ENCODE measurements at places on chromosomes 5 and 9.
A peak's percentile ranks its signal among the peaks of the same experiment; 100 is the strongest.

DNA sequence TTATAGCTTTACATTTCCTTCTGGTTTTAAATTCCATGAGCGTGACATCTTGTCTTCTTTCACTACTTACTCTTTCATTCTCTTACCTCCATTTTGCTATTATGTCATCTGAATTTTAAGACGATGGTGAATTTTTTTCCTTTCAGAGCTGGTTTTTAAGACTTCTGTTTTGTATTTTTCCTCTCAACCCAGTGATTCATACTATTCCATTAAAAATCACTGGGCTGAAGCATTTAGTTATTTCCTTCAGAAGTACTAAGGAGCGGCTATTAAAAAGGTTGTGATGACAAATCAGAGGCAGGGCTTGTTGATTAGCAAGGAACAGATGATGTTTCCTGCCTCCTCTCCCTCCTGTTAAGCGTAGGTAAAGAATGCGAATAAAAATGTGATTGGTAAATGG, 16.5 kb downstream of the AGXT2 start:
- DNase-seq, result no peak

- no peak for DNase-seq
Observed at GRCh38 chr5:78076351-78076750, 218.1 kb downstream of the AP3B1 start.

- DNase-seq, result peak; percentile 92
Observed at GRCh38 chr5:139696894-139697658, 48.9 kb downstream of the CXXC5 start.

DNA sequence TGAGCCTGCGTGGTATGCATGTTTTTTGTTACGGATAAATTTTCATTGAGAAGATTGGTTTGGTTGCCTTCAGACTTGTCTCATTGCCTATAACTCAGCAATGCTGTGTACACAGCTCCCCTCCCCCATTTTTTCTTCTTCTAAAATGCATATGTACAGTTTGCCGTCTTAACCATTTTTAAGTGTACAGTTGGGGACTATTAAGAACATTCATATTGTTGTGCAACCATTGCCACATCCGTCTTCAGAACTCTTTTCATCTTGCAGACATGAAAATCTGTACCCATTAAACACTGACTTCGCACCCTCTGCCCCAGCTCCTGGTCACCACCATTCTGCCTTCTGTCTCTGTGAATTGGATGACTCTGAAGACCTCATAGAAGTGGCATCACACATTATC, 6.2 kb downstream of the EXOC3 start:
- DNase-seq, result no peak

DNA sequence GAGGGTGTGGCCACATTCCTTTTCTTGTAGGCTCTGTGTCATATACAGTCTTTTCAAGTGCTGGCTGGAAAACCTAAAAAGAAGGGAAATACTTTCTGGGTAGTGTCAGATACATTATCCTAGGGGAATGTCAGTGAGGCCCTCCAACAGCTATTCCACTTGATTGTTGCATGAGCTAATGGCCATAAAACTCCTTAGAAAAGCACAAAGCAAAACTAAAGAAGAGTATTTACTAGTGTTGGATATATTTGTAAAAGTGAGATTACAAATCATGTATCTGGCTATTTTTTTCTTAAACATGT, 829 bp downstream of the ANXA1 start:
- no peak for DNase-seq

- no peak for DNase-seq
Observed at GRCh38 chr5:167750586-167750985, 540.9 kb upstream of the WWC1 start.

GRCh38 chr5:122908108-122908507, 62.7 kb downstream of the SNX24 start:
- peak; percentile 62 for DNase-seq
